ENCODE measurements at places on chromosomes 1 and 21.

- DNase-seq: no peak
Observed at GRCh38 chr1:41958015-41958673, 39.4 kb upstream of the HIVEP3 start.

DNA sequence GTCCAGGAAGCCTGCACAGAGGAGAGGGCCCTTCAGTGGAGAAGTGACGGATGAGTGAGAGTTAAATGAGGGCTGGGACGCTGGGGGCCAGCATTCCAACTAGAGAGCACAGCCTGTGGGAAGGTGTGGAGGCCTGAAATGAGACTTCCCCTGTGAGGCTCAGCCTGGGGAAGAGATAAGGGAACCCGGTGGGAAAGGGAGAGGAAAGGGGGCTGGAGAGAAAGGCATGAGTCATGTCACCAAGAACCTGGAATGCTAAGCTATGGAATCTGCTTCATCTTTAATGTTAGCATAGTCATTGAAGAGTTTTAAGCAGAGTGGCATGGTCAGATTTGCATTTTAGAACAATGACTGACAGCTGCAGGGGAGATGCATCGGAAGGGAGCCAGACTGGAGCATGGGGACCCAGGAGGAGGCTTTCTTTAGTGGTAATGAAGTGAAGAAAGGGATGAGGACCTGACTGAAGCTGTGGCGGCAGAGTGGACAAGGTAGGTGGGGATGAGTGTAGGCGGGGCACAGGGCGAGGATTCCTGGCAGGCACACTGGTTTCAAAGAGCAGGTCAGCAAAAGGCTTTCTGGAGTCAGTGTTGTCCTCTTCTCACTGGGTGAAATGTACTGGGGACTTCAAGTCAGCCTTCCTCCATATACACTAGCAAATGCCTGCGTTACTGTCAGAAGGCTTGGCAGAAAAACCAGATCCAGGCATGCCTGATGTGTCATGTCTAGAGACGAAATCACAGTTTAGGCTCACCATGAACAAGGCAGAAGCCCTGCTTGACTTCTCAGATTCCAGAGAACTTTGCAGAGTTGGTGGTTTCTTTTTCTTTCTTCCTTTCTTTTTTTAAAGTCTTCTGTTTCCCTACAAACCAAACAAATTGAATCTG, 8.0 kb downstream of the RGL1 start:
- DNase-seq: no peak

DNA sequence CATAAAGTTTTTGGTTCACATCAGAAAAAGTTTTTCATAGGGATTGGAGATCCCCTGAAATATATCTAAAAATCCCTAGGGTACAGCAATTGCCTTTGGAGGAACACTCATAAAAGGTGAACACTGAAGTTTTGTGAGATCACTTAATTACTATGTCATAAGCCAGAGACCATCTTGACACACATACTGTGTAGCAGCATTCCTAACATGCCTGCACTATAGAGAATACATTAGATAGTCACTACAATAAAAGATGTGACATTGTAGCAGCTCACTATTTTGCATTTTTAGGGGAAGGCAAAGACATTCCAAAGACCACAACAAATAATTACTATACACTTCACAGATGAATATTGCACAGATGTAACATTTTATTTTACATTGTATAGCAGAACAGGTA, 779.9 kb downstream of the KCNT2 start:
- no peak for DNase-seq

DNA sequence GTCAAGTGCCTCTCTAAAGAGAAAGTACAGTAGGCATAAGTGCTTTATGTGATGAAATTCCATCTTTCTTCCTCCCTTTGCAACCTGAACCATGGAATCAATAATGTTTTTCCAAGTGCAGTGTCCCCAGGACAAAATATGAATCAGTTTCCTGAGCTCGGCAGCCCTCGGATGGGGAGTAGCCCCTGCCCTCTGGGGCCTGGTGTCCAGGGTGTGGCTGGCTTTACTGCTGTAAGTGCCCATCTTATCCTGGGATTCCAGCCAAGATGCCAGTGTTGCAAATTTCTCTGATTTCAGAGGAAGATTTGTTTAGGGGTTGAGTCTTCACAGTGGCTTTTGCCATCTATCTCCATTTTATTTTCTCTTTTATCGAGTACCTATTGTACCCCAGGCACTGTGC, 40.5 kb upstream of the SRP9 start:
- no peak for DNase-seq

- DNase-seq: no peak
Observed at GRCh38 chr1:12407050-12407961, 177.5 kb downstream of the VPS13D start.

GRCh38 chr1:214380986-214381695, 100.2 kb downstream of the SMYD2 start:
- no peak for DNase-seq

DNA sequence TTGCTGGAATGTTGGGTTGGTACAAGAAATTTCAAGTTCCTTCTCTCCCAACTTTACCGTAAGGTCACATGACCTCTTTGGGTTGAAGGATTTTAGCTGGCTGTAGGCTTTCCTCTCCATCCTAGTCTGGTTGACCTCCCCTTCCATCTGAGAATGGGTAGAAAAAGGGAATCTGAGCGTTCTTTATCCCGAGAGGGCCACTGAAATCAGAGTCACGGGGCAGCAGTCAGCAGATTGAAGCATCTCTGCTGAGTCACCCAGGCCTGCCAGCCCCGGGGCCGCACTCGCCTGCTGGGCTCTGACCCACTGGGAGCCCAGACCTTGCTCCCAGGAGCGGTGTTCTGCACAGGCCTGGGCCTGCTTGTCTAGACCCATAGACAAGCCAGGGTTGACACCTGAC, 31.0 kb downstream of the TMCC2 start:
- DNase-seq: no peak

GRCh38 chr1:172727956-172728603, 69.2 kb downstream of the FASLG start:
- DNase-seq: peak; percentile 71

GRCh38 chr1:24142546-24143534, at the start of gene IL22RA1:
Gene IL22RA1 (minus strand): TSS chr1:24143140. CDS start chr1:24143082, 58 bp downstream.
- peak; percentile 26 for DNase-seq

DNA sequence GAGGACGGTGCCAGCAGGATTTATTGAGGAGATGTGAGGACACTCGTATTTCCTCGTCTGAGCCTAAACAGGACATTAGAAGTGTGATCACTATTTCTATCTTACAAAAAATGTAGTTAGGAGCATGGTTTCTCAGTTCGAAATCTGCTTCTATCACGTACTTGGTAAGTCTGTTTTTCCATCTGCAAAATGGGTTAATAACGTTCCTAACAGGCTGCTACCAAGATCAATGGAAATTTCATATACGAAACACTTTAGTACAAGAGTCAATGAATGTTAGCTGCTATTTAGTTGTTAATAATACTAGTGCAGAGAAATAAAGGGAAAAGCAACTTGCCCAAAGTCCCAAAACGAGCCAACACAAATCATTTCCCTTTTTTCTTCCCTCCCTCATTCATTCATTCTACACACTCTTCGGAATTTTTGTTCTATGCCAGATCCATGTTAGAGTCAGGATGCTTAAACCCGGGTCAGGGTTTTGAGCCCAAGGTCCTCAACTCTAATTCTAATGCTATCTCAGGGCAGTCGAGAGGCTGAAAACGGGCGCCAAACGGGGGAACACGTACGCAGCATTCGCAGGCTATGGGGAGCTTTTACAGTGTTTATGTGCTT, 608 bp downstream of the SNRNP40 start:
- peak; percentile 25 for DNase-seq

DNA sequence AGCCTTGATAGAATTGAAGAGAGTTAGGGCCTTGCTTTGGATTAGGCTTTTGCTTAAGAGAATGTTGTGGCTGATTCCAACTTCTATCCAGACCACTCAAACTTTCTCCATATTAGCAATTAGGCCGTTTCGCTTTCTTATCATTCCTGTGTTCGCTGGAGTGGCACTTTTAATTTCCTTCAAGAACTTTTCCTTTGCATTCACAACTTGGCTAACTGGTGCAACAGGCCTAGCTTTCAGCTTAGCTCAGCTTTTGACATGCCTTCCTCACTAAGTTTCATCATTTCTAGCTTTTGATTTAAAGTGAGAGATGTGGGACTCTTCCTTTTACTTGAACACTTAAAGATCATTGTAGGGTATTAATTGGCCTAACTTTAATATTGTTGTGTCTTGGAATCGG, 183.6 kb upstream of the L1TD1 start:
- DNase-seq: no peak

- no peak for DNase-seq
Observed at GRCh38 chr1:206575165-206575893, 36.9 kb downstream of the EIF2D start.

- DNase-seq: no peak
Observed at GRCh38 chr21:36487641-36488307, 7.9 kb upstream of the CLDN14 start.

DNA sequence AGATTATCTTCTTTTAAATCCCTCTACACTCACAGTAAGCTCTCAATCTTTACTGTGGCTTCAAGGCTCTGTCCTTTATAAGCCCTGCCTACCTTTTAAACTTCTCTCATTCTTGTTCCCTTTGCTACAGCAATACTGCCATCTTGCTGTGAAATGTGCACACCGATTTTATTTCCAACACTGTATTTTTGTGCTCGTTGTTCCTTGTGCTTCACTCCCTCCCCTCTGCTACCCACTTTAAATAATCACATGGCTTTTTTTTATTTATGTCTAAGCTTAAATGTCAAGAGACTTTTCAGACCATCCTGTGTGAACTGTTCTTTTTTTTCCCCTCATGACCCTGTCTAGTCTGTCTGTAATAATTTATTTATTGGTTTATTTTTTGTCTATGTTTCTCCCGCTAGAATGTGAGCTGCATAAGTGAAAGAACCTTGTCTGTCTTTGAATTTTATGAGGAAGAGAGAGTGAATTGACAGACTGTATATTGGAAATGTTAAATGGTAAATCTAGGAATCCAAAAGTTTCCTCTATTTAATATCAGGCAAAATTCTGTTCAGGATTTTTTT, 45.7 kb downstream of the ABCD3 start:
- peak; percentile 67 for DNase-seq

DNA sequence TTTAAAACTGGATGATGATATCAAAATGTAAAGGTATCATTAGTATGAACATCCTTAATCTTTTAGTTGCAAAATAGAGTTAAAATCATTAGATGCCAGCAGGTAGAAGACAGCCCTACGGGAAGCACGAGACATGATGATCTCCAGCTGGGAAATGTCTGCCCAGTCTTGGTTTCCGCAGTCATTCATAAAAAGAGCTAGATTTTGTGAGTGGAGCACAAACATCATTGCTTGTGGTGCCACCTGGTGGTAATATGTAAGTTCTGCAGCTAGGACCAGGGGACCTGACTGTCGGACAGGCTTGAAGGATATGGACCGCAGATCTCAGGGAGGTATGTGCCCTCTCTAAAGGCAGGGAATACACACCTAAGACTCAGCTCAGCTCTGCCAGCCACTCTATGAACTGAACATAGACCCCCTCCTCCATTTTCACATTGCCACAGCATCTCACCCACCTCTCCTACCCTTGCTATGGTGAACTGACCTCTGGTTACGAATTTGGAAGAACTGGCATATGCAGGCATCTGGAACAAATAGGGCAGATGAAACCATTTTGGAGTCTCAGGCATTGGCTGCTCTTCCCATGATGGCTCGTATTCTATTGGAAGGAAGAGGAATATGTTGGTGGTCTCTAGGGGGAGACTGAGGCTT, 9.2 kb downstream of the FCMR start:
- peak; percentile 68 for DNase-seq

GRCh38 chr1:56387071-56387740, 192.2 kb downstream of the PLPP3 start:
- no peak for DNase-seq

DNA sequence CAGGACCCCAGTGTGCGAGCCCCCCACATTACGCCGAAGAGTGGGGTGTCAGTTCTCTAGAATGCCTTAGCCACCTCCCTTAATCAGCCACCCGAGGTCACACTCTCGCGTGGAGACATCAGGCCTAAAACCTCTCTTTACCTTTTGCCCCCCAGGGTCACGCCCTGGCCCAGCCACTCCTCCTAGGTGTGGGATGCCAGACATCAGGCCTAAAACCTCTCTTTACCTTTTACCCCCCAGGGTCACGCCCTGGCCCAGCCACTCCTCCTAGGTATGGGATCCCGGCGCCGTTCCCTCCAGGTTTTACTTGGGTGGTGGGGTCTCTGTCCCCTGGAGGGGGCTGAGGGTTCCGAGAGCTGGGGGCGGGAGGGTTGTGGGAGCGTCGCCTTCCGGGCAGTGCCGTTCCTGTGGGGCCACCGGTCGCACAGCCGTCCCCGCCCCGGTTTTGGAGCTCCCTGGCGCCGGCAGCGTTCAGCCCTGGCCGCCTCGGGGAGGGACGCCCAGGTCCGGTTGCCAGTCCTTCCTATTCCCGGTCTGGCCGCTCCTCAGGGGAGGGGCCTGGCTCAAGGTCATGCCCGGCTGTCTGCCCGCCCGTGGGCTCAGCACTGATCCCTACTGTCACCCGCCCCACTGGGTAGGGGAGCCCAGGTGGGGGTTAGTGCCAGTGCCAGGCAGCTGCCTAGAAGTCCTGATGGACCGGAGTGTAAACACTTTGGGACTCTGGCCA, 882 bp downstream of the VPS13D start:
- peak; percentile 21 for DNase-seq

DNA sequence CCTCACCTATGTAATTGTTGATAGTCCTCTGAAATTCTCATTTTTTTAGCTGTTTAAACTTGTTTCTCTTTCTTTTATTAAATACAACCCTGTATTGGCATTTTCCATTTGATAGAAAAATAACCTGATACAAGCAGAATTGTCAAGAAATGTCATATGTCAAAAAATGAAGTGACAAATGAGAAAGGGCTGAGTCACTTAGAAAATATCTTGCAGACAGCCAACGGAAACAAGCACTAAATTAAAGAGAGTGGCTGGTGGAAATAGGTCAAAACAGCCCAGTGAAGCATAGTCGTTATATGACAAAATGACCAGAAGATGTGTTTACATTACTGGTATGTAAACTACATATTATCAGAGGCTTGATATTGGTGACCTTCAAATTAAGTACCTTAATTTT, 484.4 kb downstream of the PLA2G4A start:
- DNase-seq: peak; percentile 11

DNA sequence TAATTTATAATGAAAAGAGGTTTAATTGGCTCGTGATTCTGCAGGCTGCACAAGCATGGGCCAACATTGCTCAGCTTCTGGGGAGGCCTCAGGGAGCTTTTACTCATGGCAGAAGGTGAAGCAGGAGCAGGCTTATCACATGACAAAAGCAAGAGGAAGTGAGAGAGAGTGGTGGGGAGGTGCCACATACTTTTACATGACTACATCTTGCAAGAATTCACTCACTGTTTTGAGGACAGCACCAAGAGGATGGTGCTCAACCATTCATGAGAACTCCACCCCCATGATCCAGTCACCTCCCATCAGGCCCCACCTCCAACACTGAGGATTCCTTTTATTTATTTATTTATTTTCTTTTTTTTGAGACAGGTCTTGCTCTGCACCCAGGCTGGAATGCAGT, 5.5 kb upstream of the PLEKHM2 start:
- DNase-seq: peak; percentile 73

All from RKO (cell line).